Omental fat pad (tissue), 4 donors: ENCODE measurements at places on chromosomes 11 and 22.

DNA sequence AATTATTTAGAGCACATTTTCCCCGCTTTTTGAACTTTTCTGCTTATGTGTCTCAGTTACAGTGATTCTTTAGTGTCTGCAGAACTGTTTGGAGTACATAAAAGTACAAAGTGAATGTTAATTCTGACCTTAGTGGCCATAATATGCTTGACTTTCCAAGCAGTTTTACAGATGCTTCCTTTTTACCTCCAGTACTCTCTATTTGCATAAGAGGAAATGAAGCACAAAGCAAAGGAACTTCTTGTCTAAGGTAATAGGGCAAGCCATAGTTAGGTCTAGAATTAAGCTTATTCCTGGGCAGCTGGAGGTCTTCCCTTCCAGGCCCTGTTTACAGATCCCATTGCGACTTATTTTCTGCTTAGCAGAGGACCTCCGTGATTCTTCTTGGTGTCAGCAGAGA is 3.6 kb downstream of the GTPBP1 start:
- no peak for DNase-seq

DNA sequence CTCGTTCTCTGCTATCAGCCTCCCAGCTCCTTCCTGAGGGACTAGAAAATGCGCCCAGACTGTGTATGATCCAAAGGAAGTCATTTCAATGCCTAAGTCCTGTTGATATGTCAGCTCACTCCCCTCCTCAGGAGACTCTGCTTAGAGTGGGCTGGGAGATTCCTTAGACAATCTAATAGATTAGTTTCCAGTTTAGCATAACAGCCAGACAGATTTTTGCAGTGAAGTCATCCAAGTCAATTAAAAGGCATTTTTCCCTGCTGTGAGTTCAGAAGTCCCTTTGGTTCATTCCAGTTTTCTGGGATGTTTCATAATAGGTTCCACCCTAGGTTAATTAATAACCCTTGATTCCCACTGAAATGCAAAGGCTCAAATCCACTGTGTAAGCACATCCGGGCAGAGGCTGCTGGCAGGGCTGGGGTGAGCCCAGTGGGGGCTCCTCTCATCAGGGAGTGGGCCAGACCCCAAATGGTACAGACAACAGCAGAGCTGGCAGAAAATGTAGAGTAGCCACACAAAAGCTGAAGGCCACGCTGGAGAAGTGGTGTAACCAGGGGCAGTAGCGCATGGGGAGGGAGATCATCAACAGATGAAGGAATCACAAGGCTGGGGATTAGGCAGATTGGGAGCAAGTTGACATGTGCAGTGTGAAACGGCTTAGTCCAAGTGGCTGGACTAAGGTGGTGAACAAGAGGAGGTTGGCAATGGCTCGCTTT is 90.6 kb downstream of the SYN3 start:
- no peak for DNase-seq

DNA sequence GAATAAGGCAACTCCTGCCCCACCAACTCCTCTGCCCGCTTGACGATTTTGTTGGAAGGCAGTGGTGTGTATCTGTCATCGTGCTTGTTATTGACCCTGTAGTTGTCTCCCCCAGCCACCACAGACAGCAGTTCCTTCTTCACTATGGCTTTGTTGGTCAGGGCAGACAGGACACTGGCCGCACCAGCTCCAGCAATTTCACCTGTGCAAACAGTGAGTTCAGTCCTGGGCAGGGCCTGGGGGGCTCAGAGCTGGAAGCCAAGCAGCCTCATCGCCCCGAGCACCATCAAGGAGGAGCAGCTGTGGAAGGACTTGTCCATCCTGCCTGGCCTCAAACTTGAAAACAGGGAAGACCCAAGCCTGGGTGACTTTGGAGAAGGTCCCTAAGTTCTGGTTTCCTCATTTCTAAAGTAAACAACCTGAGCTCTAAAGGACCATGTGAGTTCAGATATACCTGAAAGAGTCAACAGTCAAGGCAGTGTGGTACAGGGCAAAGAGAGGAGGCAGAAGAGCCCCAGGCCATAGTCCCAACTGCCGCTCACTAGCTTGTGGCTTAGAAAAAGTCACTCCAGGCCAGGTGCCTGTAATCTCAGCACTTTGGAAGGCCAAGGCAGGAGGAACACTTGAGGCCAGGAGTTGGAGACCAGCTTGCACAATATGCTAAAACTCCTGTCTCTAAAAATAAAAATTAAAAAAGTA is 4.6 kb downstream of the PLAAT2 start:
- no peak for DNase-seq

DNA sequence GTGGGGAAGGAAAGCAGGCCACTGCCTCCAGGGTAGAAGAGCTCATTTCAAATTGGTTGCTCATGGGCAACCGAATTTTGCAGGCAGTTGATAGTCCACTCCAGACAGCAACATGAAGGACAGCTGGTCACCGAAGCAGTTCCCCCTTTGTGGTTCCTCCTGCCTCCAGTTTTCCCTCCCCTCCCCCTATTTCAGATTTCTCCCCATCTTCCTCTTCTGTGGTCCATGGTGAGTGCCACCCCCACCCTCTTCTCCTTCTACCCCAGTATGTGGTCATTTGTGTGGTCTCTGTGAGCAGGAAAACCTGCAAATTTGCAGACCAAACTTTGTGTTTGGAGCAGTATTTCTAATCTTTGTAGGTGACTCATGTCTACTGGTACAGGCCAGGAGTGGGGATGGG is 38.2 kb upstream of the PAK1 start:
- no peak for DNase-seq

GRCh38 chr11:40291741-40292140 is 1167.7 kb downstream of the LRRC4C start:
- no peak for DNase-seq
